ENCODE measurements at places on chromosomes 7 and 10.

GRCh38 chr10:74290708-74291107, 139.7 kb downstream of the ADK start:
- DNase-seq: no peak

- peak; percentile 76 for DNase-seq
These were observed 67.6 kb upstream of the CTNNA3 start for GRCh38 chr10:67763499-67764011.

DNA sequence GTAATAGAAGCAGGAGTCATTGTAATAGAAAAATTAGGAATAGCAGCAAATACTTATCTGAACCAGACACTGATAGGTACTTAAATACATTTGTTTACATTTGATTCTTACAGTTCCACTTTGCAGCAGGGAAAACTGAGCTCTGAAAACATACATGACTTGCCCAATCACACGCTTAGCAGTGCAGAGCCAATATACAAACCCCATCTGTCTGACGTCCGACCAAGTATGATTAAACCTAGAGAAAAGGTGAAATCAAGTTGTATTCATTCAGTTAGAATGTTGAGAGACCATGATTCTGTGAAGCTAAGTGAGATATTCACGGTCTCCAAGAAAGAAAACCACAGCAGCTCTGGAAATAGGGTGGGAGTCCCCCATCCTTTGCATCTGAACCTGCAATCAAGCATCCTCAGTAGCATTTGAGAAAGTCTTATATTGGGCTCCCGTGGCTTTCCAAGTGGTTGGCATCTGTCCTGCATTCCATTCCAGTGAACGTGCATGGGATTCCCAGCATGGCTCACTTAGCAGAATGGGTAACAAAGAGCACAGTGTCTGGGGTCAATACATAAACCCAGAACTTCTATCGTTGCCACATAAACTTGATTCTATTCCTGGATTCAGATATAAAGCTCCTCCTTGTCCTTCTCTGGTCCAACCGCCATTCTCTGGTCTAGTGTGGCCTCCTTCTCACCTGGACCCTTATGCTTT, 148.7 kb upstream of the RSU1 start:
- peak; percentile 95 for DNase-seq

- no peak for DNase-seq
These were observed 365.7 kb upstream of the LRGUK start for GRCh38 chr7:133761443-133761842.

Measured in Caki2 (cell line).